Ascending aorta (tissue), 2 donors: ENCODE measurements at places on chromosomes 2 and 18. TPM values are rescaled to one million over a fixed set of nuclear protein-coding genes. Genes with fewer than 3 reads are reported as not detected.

Gene CAB39
- total RNA-seq = 62.9 TPM

Gene NOL4
- not detected for total RNA-seq

DNA sequence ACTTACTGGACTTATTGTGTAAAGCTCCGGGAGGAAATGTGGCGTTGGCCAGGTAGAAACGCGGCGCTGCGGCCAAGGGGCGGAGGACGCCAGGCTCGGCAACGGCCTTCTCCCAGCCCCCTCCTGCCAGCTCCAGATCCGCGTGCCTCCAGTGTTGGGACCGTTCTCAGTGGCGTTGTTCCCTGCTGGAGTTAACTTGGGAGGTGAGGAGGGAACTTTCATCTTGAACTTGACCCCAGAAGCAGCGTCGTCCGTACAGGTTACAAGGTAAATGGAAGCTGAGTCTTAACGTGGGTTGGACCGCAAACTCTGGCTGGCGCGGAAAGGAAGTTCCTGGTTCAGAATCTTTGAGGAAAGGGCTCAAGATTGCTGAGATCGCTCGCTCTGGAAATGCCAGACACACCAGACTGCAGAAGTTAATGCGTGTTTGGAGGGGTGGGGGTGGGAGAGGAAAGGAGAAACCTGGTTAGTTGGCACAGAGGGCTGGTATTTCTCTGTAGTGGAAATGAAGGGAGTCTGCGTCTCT lies 1.3 kb downstream of the TANC1 start:
- no peaks in the 10 kb centered on the region for H3K36me3 ChIP-seq
- H3K4me1 ChIP-seq = peaks cover 3% of the 10 kb centered on the region

- H3K4me1 ChIP-seq = peaks cover 7% of the 10 kb centered on the region
- DNase-seq = no peak
- peaks cover 33% of the 10 kb centered on the region for H3K36me3 ChIP-seq
- H3K27me3 ChIP-seq = no peaks in the 10 kb centered on the region
- H3K27ac ChIP-seq = no peak overlapping the region
These were observed 9.6 kb downstream of the PER2 start for GRCh38 chr2:238278626-238279323.

GRCh38 chr2:58916063-58916462 lies 674.9 kb upstream of the FANCL start:
- no peak overlapping the region for H3K27ac ChIP-seq
- H3K27me3 ChIP-seq = no peaks in the 10 kb centered on the region
- no peak overlapping the region for H3K4me3 ChIP-seq

- H3K36me3 ChIP-seq = no peaks in the 10 kb centered on the region
- no peaks in the 10 kb centered on the region for H3K27me3 ChIP-seq
- H3K4me1 ChIP-seq = no peaks in the 10 kb centered on the region
- H3K27ac ChIP-seq = no peak overlapping the region
- DNase-seq = no peak
- no peak overlapping the region for H3K4me3 ChIP-seq
These were observed 55.2 kb downstream of the UNC50 start for GRCh38 chr2:98663511-98664090.

DNA sequence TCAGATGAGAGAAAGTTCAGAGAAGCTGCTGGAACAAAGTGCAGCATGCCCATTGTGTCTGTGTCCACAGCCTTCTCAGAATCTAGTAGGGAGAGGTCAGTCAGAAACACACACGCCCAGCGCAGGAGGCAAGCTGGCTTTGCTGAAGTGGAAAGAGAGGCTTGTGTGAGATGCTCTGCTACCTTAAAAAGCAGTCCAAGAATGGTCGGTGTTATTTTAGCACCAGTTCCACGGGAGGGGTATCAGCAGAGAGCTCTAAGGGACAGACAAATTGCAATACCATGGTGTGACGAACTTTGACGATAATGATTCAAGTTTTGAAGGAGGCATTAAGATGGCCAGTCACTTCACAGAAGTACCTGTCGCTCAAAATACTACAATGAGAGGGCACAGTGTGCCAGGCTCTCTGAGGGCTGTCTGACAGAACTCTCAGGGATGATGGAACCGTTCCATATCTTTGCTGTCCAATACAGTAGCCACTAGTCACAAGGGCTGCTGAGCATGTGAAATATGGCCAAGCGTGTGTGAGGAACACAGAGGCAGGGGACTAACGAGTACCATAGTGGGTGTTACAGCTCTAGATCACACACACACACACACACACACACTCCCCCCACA lies 237.5 kb upstream of the TMEM200C start:
- H3K27me3 ChIP-seq = no peaks in the 10 kb centered on the region
- no peaks in the 10 kb centered on the region for H3K36me3 ChIP-seq
- H3K4me3 ChIP-seq = no peak overlapping the region
- H3K4me1 ChIP-seq = no peaks in the 10 kb centered on the region
- no peak overlapping the region for H3K27ac ChIP-seq

DNA sequence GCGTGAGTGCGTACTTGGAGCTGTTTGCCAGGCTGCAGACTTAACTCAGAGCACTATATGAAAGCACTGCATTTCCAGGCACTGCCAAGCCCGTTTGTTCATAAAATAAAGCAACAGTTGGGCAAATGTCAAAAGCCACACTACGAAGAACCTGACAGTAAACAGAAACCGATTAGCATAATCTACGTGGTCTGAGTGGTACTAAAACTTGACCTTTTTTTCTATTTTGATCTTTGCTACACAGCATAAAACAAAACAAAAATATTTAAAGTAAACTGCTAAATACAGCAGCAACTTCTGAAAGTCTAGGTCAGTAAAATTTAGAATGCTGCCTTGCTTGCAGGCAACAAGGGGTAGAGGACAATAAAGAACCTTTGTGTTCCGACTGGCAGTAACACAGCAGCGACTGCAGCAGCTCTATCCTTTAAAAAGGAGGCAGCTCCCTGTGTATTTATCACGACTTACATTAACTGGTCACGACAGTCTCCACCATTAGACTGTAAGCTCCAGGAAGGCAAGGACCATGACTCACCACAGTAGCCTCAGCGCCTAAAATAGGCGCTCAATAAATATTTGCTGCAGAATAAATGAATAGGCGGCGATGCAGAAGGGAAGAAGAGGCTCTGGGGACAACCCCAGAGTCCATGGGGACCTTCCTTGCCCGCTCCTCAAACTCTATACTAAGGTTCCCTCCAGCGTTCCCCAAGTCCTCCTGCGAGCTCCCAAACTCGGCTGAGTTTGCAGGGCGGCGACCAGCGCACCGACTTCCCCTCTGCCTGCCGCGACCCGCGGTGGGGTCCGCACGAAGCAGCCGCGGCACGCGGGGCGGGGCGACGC lies 902 bp downstream of the SS18 start:
- peak overlapping the region; percentile 94 for H3K4me3 ChIP-seq
- peaks cover 9% of the 10 kb centered on the region for H3K36me3 ChIP-seq
- DNase-seq = no peak
- H3K27me3 ChIP-seq = no peaks in the 10 kb centered on the region
- peaks cover 13% of the 10 kb centered on the region for H3K4me1 ChIP-seq

DNA sequence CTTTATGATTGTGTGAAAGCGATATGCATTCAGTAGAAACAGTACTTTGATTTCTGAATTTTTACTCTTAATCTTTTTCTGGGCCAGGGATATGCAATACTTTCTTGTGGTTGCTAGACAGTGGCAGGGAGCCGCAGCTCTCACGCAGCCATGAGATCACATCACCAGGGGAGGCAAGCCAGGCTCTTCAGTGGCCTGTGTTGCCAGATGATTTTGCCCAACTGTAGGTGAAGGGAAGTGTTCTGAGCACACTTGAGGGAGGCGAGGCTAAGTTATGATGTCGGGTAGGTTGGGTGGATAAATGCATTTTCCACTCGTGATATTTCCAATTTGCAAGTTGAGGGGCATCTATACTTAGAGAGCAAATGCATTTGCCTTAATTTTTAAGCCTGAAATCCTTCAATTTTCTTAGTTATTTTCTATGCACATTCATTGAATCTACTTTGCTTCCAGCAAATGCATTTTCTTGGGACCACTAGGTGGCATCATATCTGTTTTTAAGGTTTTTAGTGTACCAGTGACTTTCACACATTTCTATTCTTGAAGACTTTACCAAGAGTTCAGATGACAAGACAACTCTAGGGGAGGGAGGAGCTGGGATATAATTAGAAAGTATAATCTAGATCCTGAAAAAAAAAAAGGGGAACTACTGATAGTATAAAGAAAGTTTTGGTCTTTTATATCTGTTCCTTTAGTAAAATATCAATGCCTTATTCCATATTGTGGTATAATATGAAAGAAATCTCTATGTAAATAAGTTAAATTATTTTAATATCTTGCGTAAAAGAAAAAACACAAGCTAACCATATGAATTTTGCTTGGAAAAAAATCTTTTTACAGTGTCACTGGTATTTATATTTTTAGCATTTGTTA lies 643.3 kb downstream of the SOCS6 start:
- no peaks in the 10 kb centered on the region for H3K36me3 ChIP-seq
- no peaks in the 10 kb centered on the region for H3K4me1 ChIP-seq
- no peak overlapping the region for H3K4me3 ChIP-seq
- H3K27ac ChIP-seq = no peak overlapping the region
- DNase-seq = no peak
- no peaks in the 10 kb centered on the region for H3K27me3 ChIP-seq

Gene STARD6
- not detected for total RNA-seq

- peaks cover 34% of the 10 kb centered on the region for H3K36me3 ChIP-seq
- no peak overlapping the region for H3K27ac ChIP-seq
- no peak for DNase-seq
- no peaks in the 10 kb centered on the region for H3K27me3 ChIP-seq
- H3K4me1 ChIP-seq = no peaks in the 10 kb centered on the region
- H3K4me3 ChIP-seq = no peak overlapping the region
These were observed 68.6 kb upstream of the LPIN2 start for GRCh38 chr18:3081584-3081991.

DNA sequence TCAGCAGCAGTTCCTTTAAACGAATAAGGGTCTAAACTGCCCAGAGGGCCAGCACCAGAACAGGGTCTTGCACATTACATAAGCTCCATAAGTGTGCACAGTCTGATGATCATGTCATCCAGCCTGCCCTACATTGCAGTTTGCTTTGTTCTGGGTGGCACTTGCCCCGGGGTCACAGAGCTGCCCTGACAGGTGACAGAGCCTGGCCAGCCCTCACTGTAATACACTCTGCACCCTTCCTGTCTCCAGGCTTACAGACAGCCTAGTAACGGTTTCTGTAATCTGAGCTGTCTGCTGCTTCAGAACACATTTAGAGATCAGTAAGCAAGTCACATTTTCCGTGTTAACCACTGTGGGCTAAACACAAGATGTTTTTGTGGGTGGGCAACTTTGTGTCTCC lies 213.3 kb downstream of the FAM210A start:
- H3K4me3 ChIP-seq = no peak overlapping the region
- H3K4me1 ChIP-seq = no peaks in the 10 kb centered on the region
- DNase-seq = peak; percentile 58
- no peak overlapping the region for H3K27ac ChIP-seq

DNA sequence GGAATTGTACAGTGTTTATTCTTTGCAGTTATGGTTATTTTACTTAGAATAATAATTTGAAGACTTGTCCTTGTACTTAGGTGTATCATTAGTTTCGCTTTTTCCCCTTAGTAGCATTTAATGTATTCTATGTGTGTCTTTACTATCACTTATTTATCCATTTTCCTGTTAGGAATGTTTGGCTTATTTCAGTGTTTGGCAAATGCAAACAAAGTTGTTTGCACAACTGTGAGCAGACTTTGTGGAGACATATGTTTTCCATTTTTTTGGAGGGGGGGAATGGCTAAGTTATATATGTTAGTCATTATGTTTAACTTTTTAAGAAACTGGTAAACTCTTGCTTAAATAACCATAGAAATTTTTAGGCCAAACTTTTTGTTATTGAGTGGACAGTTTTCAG lies 447.7 kb downstream of the SOX11 start:
- no peaks in the 10 kb centered on the region for H3K4me1 ChIP-seq
- H3K36me3 ChIP-seq = no peaks in the 10 kb centered on the region
- no peak overlapping the region for H3K27ac ChIP-seq
- H3K4me3 ChIP-seq = no peak overlapping the region

Gene MC4R
- not detected for total RNA-seq

Gene INHBB
- 8.1 TPM for total RNA-seq

DNA sequence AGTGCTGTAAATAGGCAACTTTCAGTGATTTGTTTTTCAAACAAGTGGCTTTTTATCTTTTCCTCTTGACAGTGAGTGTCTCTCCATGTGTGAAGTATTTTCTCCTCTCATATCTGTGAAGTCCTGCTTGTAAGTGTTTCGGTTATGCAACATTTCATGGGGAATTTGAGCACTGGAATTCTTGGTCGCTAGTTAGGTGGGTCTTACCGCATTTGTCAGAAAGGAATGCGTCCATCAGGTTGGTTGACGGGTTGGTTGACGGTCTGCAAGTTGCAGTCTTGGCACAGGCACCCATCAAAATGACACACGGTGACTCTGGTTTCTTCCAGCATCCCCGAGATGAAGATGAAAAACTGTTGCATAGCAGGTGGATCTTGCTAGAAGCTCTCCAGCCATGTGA lies 109.8 kb downstream of the AGAP1 start:
- H3K36me3 ChIP-seq = no peaks in the 10 kb centered on the region
- no peaks in the 10 kb centered on the region for H3K27me3 ChIP-seq
- no peak overlapping the region for H3K4me3 ChIP-seq
- no peak for DNase-seq
- no peak overlapping the region for H3K27ac ChIP-seq
- H3K4me1 ChIP-seq = no peaks in the 10 kb centered on the region

- no peak overlapping the region for H3K4me3 ChIP-seq
- H3K27ac ChIP-seq = no peak overlapping the region
- no peaks in the 10 kb centered on the region for H3K4me1 ChIP-seq
- H3K36me3 ChIP-seq = no peaks in the 10 kb centered on the region
- DNase-seq = no peak
These were observed 114.0 kb downstream of the ACAA2 start for GRCh38 chr18:49699303-49699702.

DNA sequence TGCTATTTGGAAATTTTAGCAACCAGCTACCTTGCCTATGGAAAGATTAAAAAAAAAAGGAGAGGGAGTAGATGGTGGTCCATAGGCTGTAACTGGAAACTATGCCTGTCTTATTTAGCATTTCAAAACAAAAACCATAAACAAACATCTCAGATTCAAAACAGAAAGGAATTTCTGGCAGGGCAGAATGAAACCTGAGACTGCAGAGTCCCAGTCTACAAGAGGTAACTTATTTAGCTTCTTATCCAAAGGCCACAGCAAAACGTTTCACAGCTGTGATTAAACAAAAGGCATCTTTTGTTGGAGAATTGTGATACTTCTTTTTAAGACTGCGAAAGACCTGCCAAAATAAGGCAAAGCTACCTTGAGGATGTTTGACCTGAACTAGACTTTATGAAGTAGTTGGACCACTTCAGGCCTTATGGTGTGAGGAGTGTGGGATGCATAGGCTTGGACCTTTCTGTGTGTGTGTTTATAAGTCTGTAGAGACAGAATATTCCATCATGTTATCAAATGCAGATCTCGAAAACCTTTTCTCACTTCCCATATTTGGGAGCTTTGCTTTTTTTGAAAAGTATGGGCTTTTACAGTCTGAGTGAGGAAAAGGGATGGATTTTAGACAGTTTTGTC lies 11.0 kb downstream of the CRIM1 start:
- peaks cover 85% of the 10 kb centered on the region for H3K4me1 ChIP-seq
- peak overlapping the region; percentile 50 for H3K27ac ChIP-seq

GRCh38 chr2:132038179-132038882 lies 123.4 kb downstream of the ANKRD30BL start:
- H3K4me1 ChIP-seq = no peaks in the 10 kb centered on the region
- no peaks in the 10 kb centered on the region for H3K27me3 ChIP-seq
- H3K27ac ChIP-seq = no peak overlapping the region
- H3K4me3 ChIP-seq = peak overlapping the region; percentile 50
- no peak for DNase-seq
